Transverse colon (tissue), 4 donors: ENCODE measurements at places on chromosomes 12 and 14. TPM values are rescaled to one million over a fixed set of nuclear protein-coding genes. Genes with fewer than 3 reads are reported as not detected.

DNA sequence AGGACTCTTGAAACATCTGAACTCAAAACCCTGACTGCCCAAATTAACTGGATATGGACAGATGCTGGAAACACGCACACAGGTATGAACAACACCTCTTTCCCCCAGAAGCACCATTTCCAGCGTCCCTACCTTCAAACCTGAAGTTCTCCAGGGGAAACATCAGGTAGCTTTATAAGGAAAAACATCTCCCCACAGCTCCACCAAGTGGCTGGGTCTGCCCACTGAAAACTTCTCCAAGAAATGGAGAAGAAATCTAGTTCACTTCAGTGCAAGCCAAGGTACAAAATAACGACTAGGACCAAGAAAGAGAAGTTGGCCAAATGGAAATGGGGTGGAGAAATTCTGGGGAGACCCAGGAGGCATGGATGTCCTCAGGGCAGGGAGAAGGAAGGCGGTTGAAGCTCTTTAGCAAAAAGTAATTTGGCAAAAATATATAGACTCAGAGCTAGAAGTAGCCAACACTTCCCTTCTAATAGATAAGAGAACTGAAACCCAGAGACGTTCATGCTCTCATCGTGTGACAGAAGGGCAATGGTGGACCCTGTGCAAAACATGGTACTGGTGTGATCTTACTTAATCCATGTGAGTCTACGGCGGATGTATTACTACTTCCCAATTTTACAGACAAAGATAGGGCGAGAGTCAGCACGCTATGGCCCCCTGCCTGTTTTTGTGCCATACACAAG is 10.5 kb upstream of the NUAK1 start:
- no peak overlapping the region for H3K27ac ChIP-seq
- H3K36me3 ChIP-seq = no peaks in the 10 kb centered on the region
- peaks cover 14% of the 10 kb centered on the region for H3K4me1 ChIP-seq

- peaks cover 70% of the 10 kb centered on the region for H3K4me1 ChIP-seq
- no peak for DNase-seq
- peak overlapping the region; percentile 86 for H3K27ac ChIP-seq
- H3K27me3 ChIP-seq = no peaks in the 10 kb centered on the region
These were observed 112.7 kb downstream of the NCOR2 start for GRCh38 chr12:124454735-124455134.

DNA sequence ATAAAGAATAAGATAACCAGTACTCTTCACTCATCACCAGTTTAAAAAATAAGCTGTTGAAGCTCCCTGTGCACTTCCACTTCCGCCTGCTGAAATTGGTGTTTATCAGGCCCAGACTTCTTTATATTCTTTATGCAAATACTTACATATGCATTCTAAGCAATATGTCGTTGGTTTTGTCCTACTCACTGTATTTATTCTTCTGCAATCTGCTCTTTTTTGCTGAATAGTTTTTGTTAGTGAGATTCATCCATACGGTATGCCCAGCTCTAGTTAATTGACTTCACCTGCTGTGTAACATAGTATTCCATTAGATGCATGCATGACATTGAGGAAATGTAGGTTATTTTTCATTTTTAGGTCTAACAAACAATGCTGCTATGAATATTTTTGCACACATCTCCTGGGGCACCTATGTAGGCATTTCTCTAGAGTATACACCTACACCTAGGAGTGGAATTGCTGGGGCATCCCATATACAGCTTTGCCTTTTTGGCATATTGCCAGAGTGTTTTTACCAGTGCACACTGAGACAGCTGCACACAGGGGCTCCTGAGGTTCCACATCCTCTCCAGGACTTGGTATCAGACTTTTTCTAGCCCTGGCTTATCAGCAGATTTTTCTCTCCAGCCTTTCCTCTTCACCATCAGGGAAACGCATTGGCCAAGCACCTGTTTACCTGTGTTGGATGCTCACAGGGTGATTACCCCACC is 1.0 kb upstream of the NRIP2 start:
- DNase-seq = no peak
- H3K4me3 ChIP-seq = no peak overlapping the region
- peaks cover 7% of the 10 kb centered on the region for H3K4me1 ChIP-seq
- H3K27ac ChIP-seq = no peak overlapping the region
- no peaks in the 10 kb centered on the region for H3K27me3 ChIP-seq

- H3K4me3 ChIP-seq = no peak overlapping the region
- no peaks in the 10 kb centered on the region for H3K36me3 ChIP-seq
- H3K4me1 ChIP-seq = peaks cover 3% of the 10 kb centered on the region
- H3K27me3 ChIP-seq = no peaks in the 10 kb centered on the region
- no peak for DNase-seq
These were observed 57.3 kb downstream of the NTN4 start for GRCh38 chr12:95733141-95733825.

DNA sequence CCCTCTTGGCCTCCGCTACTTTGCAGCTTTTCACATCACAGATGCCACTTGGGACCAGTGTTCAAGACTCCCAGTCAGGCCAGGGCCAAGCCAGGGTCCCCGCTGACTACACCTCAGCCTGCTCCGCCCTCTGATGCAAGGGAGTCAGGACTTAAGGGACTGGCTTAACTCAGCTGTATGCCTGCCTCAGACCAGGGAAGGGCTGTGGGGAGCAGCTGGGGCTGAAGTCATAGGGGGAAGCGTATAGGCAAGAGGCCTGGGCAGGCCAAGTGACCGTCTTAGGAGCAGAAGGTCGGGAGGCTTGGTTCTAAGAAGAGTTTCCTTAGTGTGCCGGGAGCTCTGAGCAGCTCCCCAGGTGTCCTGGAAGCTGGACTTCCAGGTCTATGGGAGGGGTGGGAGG is 21.9 kb downstream of the KDM2B start:
- no peaks in the 10 kb centered on the region for H3K27me3 ChIP-seq
- no peak overlapping the region for H3K4me3 ChIP-seq
- no peak for DNase-seq
- H3K27ac ChIP-seq = no peak overlapping the region

GRCh38 chr12:14668591-14668990 is 27.8 kb downstream of the GUCY2C start:
- no peak for DNase-seq
- peaks cover 3% of the 10 kb centered on the region for H3K4me1 ChIP-seq
- H3K36me3 ChIP-seq = no peaks in the 10 kb centered on the region
- no peak overlapping the region for H3K27ac ChIP-seq
- H3K27me3 ChIP-seq = no peaks in the 10 kb centered on the region

GRCh38 chr14:24911324-24912109 is 138.4 kb downstream of the STXBP6 start:
- peaks cover 43% of the 10 kb centered on the region for H3K4me1 ChIP-seq
- DNase-seq = no peak
- H3K4me3 ChIP-seq = no peak overlapping the region
- H3K27ac ChIP-seq = no peak overlapping the region
- no peaks in the 10 kb centered on the region for H3K36me3 ChIP-seq

The DEPDC4 gene
- total RNA-seq = not detected

The MANSC1 gene
- 16.8 TPM for total RNA-seq

The HOXC5 gene
- total RNA-seq = not detected

The SIX6 gene
- not detected for total RNA-seq

The PRPH gene
- 8.2 TPM for total RNA-seq

The RND1 gene
- not detected for total RNA-seq

The PLEKHD1 gene
- total RNA-seq = 0.14 TPM
